Cardiac muscle cell (in vitro differentiated cells and primary cell): ENCODE measurements at places on chromosomes 12 and 14. TPM values are rescaled to one million over a fixed set of nuclear protein-coding genes. Genes with fewer than 3 reads are reported as not detected.

The B4GALNT3 gene
- 38.6 and 39.2 TPM in 2 replicates for total RNA-seq

The LTBP2 gene
- 4.4 and 5.4 TPM in 2 replicates for total RNA-seq

GRCh38 chr12:30701056-30701455 lies 5.4 kb upstream of the IPO8 start:
- H3K27ac ChIP-seq, result no peak overlapping the region
- no peak overlapping the region for H3K4me3 ChIP-seq
- H3K4me1 ChIP-seq, result no peaks in the 10 kb centered on the region
- H3K27me3 ChIP-seq, result no peaks in the 10 kb centered on the region
- H3K36me3 ChIP-seq, result no peaks in the 10 kb centered on the region
- no peak for DNase-seq

DNA sequence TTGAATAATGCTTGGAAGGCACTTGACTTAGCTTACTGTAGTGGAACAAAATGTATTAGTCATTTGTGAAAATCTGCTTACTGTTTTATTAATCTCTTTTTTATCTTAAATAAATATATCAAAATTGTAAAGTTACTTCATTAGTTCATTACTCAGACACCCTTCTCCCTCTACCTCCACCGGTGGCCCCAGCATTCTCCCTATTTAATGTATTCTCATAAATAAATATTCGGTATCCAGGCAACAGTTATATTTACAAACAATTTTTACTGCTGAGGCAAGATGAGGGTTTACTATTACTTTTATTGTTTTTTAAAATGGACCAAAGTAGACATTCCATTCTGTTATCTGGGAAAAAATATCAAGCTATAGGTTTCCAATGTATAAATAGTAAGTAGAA lies 19.6 kb upstream of the ALX1 start:
- DNase-seq, result no peak
- no peak overlapping the region for H3K4me3 ChIP-seq
- no peaks in the 10 kb centered on the region for H3K36me3 ChIP-seq
- no peak overlapping the region for H3K27ac ChIP-seq
- H3K4me1 ChIP-seq, result no peaks in the 10 kb centered on the region

- DNase-seq, result no peak
- H3K27ac ChIP-seq, result peak overlapping the region; percentile 86
- peaks cover 2% of the 10 kb centered on the region for H3K36me3 ChIP-seq
- H3K4me1 ChIP-seq, result no peaks in the 10 kb centered on the region
- no peaks in the 10 kb centered on the region for H3K27me3 ChIP-seq
- no peak overlapping the region for H3K4me3 ChIP-seq
These were observed 1.2 kb upstream of the CMTM5 start for GRCh38 chr14:23375527-23376251.

DNA sequence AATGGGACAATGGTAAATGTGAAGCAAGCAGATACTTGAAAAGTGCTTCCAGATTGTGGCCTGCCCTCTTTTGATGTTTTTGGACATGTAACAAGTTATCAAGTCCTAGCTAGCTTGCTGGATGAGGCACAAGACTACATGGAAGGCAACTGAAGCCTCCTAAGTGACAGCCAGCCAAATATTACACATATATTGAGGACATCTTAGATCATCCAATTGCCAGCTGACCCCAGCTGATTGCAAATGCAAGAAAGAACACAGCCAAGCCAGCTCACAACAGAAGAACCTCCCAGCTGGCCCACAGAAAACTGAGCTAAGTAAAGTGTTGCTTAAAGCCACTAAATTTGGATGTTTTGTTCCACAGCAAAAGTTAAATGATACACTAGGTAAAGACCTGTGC lies 156.9 kb downstream of the SRGAP1 start:
- no peak overlapping the region for H3K4me3 ChIP-seq
- no peaks in the 10 kb centered on the region for H3K27me3 ChIP-seq
- no peaks in the 10 kb centered on the region for H3K36me3 ChIP-seq
- peaks cover 6% of the 10 kb centered on the region for H3K4me1 ChIP-seq
